Activated CD4-positive, alpha-beta memory T cell treated with anti-CD3 and anti-CD28 coated beads, Interleukin-2, amount 10 ng/mL, durations not matched to agents 7 days and 5 days (primary cell): ENCODE measurements at places on chromosomes 2 and 18.

GRCh38 chr2:216478151-216478550 lies 20.5 kb upstream of the RPL37A start:
- H3K27ac ChIP-seq: no peak overlapping the region
- DNase-seq: no peak
- peaks cover 14% of the 10 kb centered on the region for H3K4me1 ChIP-seq
- H3K27me3 ChIP-seq: no peaks in the 10 kb centered on the region
- no peak overlapping the region for H3K4me3 ChIP-seq

DNA sequence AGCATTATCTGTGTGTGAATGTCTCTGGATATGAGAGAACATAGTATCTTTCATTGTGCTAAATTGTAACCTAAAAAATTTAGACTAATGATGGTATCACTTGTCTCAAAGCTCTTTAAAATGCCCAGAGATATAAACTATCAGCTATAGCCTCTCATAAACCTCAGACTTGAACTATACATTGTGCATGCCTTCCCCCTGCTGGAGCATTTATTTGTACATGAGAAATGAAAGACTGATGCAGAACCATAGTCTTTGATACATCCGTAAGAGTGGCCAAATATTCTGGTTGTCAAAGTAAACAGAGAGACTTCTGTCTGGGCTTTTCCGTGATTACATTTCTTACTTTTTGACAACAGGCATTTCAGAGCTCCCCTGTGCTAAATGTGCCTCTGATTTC lies 71.9 kb upstream of the CCDC68 start:
- no peak overlapping the region for H3K4me3 ChIP-seq
- H3K36me3 ChIP-seq: no peaks in the 10 kb centered on the region

DNA sequence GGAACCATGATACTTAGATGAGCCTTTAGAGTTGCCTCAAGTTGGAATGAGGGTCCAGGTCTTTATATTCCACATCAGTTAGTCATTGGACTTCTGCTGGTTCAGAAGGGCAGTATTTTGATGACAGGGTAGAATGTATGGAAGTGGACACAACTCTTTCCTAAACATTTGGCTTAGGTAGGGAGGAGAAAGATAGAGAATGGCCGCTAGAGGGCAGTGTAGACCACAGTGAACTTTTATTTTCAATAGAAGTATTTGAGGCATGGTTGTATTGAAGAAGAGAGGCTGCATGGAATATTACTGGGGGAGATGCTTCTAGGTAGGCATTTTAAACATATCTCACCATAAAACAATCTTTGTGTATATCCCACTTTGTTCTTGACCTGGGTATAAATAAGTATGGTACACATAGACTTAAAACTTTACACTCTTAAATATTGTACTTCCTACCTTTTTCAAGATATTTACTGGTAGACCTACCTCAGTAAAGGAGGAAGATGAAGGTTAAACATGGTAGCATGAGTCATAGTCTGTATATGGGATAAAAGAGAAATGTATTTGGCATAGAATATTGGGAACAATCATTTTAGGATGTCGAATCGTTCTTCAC lies 497.6 kb upstream of the FAM98A start:
- H3K36me3 ChIP-seq: no peaks in the 10 kb centered on the region
- no peak overlapping the region for H3K4me3 ChIP-seq
- peak; percentile 27 for DNase-seq
- no peaks in the 10 kb centered on the region for H3K27me3 ChIP-seq

DNA sequence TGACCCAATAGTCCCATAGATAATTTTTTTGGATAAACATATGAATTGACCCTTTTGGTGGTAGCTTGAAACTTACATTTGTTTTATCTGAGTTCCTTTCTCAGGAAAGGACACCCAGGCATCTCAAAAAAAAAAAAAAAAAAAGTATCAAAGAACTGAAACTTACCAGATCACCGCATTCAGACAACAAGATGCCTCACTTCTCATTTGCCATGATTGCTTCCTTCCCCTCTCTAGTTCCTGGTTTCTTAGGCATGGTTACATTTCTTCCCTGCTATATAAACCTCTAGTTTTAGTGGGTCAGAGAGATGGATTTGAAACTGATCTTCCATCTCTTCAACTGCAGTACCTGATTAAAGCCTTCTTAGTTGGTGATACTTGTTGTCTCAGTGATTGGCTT lies 240.1 kb downstream of the ACKR3 start:
- DNase-seq: no peak
- H3K4me1 ChIP-seq: no peaks in the 10 kb centered on the region
- H3K27ac ChIP-seq: no peak overlapping the region
- H3K4me3 ChIP-seq: no peak overlapping the region

GRCh38 chr2:204325468-204325867 lies 219.8 kb upstream of the PARD3B start:
- DNase-seq: peak; percentile 53
- peaks cover 13% of the 10 kb centered on the region for H3K4me1 ChIP-seq
- no peaks in the 10 kb centered on the region for H3K36me3 ChIP-seq
- H3K27me3 ChIP-seq: peaks cover 13% of the 10 kb centered on the region

DNA sequence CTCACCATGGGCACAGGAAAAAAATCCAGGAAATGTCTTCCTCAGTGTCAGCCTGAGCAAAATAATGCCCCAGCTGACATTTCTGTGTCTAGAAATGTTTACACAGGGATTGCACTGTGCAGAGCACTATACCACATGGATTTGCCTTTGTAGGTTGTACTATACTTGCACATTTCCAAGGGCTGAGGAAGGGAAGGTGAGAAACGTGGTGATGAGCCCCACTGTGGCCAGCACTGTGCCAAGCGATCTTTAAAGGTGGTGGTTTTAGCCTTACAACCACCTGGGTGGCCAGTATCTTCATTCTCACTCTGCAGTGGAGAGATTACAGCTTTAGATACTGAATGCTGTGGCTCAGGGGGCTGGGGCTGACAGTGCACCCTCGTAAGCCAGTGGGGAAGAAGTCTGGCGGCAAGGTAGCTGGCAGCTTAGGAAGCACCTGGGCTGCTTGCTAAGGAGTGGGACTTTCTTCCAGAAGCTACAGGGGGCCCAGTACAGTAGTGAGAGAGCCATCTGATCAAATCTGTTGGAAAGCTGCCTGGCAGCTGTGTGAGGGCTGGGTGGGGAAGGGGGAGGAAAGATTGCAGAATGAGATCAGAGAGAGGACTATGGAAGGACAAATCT lies 81.4 kb upstream of the MSH2 start:
- no peak overlapping the region for H3K4me3 ChIP-seq
- H3K36me3 ChIP-seq: no peaks in the 10 kb centered on the region
- H3K27ac ChIP-seq: no peak overlapping the region
- H3K4me1 ChIP-seq: peaks cover 2% of the 10 kb centered on the region

DNA sequence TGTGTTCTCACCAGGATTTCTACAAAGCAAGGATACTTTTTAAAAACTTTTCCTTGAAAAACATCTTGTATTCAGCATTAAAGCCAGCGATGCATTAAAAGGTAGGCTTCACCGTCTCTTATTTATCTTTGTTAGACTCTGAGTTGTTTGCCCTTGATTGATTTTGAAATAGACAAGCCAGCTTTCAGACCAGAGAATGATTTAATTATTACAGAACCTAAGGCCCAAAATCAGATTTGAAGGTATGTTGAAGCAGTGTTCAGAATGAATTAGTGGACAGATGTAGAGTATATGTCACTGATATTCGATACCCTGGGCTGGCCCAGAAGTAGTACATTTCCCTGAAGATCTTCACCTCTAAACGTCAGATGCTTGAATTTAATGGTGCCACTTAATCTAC lies 136.4 kb downstream of the THSD7B start:
- no peak overlapping the region for H3K27ac ChIP-seq
- no peak for DNase-seq

- no peak overlapping the region for H3K4me3 ChIP-seq
- H3K27ac ChIP-seq: no peak overlapping the region
- no peak for DNase-seq
Measured at GRCh38 chr18:9428301-9428706, 47.0 kb upstream of the RALBP1 start.

- no peak overlapping the region for H3K27ac ChIP-seq
- no peak for DNase-seq
- H3K4me1 ChIP-seq: no peaks in the 10 kb centered on the region
- no peaks in the 10 kb centered on the region for H3K27me3 ChIP-seq
Measured at GRCh38 chr18:78582898-78583738, 396.5 kb upstream of the SALL3 start.

- H3K27ac ChIP-seq: no peak overlapping the region
- H3K4me1 ChIP-seq: no peaks in the 10 kb centered on the region
- no peak for DNase-seq
- no peak overlapping the region for H3K4me3 ChIP-seq
Measured at GRCh38 chr2:151861174-151861573, 33.0 kb upstream of the ARL5A start.

- H3K4me3 ChIP-seq: peak overlapping the region; percentile 34
- H3K36me3 ChIP-seq: peaks cover 39% of the 10 kb centered on the region
- H3K4me1 ChIP-seq: peaks cover 31% of the 10 kb centered on the region
- no peaks in the 10 kb centered on the region for H3K27me3 ChIP-seq
- DNase-seq: no peak
Measured at GRCh38 chr2:96838345-96839292, 5.2 kb downstream of the ANKRD23 start.

DNA sequence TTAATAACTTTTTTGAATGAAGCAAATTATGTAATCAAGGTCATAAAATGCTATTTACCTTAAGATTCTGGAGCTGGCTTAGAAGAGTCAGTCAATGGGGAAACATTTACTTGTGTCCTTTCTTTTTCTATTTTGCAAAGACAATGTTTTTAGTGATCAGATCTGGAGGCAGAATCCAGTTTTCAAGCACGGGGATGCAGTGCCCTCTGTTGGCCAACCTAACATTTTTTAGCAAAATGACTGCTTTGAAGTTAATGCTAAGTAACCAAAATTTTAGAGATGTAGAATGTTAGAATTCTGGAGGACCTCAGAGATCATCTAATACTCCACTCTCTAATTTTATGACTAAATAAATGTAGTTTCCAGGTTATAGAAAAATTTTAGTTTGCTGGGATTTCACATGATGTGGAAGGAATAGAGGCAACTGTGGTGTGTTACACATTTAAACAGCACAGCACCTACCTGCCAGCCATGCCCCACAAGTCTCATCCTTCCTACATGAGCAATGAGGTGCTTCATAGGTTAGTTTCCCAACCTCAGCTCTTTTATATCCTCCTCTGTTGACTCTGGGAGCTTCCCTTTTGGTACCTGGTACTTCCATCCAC lies 23.6 kb upstream of the SLC9A4 start:
- H3K27me3 ChIP-seq: no peaks in the 10 kb centered on the region
- peak; percentile 74 for DNase-seq
- H3K27ac ChIP-seq: no peak overlapping the region
- no peak overlapping the region for H3K4me3 ChIP-seq
- H3K36me3 ChIP-seq: no peaks in the 10 kb centered on the region
